Stimulated activated CD4-positive, alpha-beta T cell treated with anti-CD3 and anti-CD28 coated beads, Interleukin-2, amount 100 ng/mL, for 24 hours (primary cell): ENCODE measurements at places on chromosomes 1 and 21.

DNA sequence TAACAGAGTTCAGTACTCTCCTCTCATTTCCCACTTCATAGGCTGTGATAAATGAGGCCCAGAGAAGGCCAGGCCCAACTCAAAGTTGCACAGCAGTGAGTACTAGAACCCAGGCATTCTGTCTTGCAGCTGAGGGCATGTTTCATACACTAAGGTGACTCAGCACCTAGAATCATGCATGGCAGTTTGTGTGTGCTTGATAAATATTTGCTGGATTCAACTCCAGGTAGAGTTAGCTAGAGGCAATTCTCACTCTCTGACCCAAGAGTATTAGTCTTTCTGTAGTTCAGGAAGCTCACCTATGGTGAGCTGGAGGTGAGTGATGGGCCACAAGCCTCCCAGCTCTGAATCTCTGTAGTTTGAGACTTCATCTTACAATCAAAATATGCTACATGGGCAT lies 10.7 kb downstream of the NKAIN1 start:
- no peak for DNase-seq

- DNase-seq: no peak
Observed at GRCh38 chr1:54337928-54338327, 68.3 kb downstream of the SSBP3 start.

DNA sequence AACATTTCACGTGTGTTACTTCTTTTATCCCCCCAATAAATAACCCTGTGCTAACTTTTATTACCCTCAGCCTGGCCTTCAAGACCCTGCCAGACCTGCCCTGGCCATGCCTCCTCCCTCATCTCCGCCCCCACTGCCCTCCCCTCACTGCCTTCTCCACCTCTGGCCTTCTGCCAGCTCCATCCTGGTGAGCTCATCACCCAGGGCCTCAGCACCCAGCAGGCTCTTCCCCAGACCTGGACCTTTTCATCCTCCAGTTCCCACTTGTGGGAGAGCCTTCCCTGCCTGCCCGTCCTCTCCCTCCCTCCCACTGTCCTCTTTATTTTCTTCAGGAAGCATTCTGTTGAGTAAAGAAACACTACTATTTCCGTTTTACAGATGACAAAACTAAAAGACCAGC lies 72.0 kb downstream of the SLC66A1 start:
- DNase-seq: no peak

DNA sequence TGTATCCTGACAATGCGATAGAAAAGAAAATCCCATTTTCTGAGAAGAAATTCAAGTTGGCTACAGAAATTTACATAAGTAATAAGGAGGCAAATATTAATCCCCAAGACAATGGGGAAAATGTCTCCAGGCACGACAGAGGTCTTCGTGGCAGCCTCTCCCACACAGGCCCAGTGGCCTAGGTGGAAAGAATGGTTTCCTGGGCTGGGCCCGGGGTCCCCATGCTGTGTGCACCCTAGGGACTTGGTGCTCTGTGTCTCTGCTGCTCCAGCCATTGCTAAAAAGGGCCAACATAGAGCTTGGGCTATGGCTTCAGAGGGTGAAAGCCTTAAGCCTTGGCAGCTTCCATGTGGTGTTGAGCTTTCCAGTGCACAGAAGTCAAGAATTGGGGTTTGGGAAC lies 102.5 kb upstream of the LYPLAL1 start:
- no peak for DNase-seq

GRCh38 chr1:97365026-97365425 lies 555.8 kb downstream of the DPYD start:
- no peak for DNase-seq

DNA sequence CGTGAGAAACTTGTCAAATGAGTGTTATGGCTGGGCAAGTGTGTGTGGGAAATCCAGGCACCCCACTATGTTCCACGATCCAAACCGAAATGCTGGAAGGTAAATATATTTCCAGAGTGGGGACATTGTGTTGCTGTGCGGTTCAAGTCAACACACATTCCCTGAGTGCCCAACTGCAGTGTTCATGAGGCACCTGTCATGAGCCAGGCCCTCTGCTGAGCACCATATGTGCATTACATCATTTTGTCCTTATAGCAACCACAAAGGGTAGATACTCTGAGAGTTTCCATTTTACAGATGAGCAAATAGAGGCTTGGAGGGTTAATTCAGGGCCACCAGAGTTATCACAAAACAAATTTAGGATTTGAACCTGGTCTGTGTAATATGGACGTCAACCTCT lies 59.9 kb upstream of the SOD1 start:
- no peak for DNase-seq

GRCh38 chr1:186183970-186184628 lies 191.0 kb downstream of the TPR start:
- DNase-seq: no peak
